ENCODE measurements at places on chromosomes 12 and 14.

GRCh38 chr12:131044760-131045381 lies 91.2 kb downstream of the ADGRD1 start:
- no peak for DNase-seq

DNA sequence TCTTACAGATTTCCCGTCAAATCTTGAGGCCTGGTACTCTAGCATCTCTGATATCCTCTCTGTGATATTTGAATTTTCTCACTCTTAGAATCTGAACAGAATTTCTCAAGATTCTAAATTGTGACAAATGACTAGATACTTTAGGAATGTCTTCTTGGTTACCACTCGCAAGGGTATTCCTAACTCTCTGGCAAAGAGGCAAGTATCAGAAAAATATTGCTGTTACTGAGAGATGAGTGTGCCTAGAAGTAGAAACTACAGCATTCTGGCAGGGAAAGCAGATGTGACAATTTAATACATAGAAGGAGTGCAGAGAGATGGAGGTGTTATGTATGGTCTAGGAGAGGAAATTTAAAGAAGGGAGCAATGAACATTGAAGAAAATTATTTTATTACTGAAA lies 467.8 kb downstream of the LRIG3 start:
- DNase-seq, result no peak

DNA sequence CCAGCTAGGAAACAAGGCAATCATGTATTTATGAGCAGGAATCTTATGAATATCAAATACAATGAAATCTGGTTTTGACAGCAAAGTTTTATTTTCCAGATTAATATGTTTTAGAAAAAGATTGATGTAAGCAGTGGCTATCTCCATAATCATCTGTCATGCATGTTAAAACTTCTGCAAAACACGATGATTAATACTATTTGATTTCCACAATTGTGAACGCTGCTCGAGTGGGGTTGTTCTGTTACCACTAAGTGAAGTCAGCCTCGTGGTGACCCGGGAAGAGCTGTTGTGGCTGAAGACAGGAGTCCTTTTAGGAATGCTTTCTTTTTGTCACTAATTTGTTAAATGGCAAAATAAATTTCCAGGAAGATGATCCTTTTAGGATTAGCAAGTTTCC lies 9.4 kb downstream of the CFAP251 start:
- DNase-seq, result no peak

DNA sequence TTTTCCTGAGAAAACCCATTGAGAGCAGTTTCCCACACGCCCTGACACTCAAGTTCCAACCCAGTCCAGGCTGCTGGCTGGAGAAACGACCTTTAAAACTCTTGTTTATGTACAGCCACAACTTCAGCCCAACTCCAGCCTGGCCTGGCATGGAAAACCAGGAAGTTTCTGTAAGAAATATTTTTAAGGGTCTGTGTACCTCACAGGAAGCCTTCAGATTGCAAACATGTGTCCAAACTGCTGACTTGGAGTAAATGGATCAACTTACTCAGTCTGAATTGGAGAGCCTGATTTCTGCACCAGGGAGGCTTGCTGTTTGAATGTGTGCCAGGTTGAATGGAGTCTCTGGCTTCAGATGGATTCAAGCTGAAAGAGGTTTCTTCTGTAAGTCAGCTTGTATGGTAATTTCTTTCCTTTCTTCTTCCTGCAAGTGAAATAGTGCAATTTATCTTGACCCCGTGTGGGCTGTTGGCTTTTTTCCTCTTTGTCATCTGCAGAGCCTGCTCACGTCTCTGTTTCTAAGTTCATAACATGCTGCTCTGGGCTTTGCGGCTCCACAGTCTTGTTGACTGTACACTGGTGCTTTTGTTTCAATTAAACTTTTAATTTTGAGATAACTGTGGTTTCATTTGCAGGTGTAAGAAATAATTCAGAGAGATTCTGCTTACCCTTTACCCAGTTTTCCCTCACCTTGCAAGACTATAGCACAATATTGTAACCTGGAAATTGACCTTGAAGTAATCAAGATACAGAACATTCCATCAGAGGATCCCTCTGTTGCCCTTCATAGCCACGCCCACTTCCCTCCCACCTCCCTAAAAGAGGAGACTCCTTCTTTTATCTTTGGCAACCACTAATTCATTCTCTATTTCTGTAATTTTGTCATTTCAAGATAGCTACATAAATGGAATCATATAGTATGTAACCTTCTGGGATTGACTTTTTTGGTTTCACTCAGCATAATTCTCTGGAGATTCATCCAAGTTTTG lies 109.7 kb upstream of the PRMT8 start:
- DNase-seq, result no peak

- DNase-seq, result no peak
These were observed 55.1 kb downstream of the TTC6 start for GRCh38 chr14:37650356-37651037.

DNA sequence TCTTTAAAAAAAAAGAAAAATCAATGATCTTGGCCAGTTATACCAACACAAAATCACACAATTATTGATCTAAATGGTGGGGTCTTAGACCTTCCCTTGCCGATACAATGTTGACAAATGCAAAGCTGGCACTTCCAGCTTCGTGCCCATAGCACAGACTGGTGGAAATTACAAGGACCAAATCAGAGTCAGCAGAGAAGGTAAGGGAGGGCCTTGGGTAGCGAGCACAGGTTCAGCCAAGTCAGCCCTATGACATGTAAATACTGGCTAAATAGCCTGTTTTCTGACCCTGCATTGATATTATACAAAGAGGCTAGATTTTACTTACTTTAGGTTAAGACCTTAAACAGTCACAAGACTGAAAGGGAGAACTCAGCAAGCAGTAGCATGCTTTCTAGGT lies 30.3 kb upstream of the WDR89 start:
- no peak for DNase-seq

- DNase-seq, result no peak
These were observed 25.8 kb upstream of the ACTN1 start for GRCh38 chr14:69004731-69005431.

DNA sequence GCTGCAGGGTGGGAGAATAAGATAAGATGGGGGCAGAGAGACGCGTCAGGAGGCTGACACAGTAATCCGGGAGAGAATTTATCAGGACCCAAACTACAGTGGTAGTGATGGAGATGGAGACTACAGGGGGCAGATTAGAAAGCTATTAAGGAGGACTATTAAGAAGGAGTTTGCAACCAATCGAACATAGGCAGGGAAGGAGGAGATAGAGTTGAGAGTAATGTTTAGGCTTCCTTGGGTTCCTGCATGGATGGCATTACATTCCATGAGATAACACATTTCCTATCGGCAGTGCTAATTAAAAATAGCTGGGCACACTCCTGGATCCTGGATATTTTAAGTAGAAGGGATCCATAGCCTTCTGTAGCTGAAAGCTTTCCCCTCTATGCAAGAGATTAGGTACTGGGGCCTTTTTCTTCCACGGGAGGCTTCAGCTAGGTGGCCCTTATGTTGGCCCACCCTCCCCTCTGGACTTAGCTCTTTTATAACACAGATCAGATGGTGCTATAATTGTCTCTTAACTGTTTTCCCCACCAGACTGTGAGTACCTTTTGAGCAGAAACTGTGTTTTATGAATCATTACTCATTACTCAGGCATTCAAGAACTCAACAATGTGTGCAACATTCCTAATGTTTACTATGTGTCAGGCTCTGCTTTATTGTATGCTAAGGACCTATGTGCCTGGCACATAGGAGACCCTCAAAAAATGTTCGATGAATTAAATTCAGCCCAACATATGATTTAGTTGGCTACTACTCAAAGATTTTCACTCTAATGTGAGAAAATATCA lies 113.0 kb downstream of the RMST start:
- no peak for DNase-seq

- DNase-seq, result no peak
These were observed 45.8 kb upstream of the P2RX7 start for GRCh38 chr12:121086781-121087295.

GRCh38 chr12:50302686-50303085 lies 19.4 kb upstream of the LIMA1 start:
- DNase-seq, result no peak

- DNase-seq, result no peak
These were observed 24.4 kb upstream of the TBX5 start for GRCh38 chr12:114430306-114430705.

- no peak for DNase-seq
These were observed 184.8 kb downstream of the PIK3C2G start for GRCh38 chr12:18446061-18446644.

GRCh38 chr14:73427516-73428264 lies 30.7 kb downstream of the NUMB start:
- no peak for DNase-seq

DNA sequence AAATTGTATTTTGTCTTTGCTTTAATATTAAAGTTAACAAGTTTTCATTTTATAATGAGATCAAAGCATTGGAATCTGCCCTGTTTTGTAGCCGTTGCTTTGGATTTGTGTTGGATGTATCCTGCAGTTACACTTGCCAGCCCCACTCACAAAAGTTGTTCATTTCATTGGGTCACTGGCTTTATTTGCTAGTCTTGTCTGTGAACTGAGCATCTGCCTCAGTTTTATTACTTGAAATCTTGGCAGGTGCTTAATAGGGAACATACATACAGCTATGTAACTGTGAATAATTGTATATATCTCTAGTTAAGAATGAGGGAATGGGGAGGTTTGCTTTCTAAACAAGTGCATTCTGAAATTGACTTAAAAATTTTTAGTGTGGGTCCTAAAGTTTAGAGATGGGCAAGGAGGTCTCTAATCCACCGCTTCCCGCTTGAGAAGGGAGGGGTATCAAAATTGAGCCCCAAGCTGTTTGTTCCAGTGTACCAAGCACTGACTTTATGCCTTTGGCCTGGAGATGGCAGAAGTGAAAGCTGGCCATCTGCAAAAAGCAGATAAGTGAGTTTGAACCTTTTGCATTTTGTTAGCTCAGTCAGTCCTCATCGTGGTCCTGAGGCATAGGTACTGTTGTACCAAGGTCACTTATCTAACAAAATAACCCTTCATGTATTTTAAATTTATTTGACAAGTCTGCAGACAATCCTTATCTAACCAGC lies 9.3 kb downstream of the EIF5 start:
- no peak for DNase-seq

GRCh38 chr14:102826161-102826560 lies 48.9 kb downstream of the TRAF3 start:
- no peak for DNase-seq

DNA sequence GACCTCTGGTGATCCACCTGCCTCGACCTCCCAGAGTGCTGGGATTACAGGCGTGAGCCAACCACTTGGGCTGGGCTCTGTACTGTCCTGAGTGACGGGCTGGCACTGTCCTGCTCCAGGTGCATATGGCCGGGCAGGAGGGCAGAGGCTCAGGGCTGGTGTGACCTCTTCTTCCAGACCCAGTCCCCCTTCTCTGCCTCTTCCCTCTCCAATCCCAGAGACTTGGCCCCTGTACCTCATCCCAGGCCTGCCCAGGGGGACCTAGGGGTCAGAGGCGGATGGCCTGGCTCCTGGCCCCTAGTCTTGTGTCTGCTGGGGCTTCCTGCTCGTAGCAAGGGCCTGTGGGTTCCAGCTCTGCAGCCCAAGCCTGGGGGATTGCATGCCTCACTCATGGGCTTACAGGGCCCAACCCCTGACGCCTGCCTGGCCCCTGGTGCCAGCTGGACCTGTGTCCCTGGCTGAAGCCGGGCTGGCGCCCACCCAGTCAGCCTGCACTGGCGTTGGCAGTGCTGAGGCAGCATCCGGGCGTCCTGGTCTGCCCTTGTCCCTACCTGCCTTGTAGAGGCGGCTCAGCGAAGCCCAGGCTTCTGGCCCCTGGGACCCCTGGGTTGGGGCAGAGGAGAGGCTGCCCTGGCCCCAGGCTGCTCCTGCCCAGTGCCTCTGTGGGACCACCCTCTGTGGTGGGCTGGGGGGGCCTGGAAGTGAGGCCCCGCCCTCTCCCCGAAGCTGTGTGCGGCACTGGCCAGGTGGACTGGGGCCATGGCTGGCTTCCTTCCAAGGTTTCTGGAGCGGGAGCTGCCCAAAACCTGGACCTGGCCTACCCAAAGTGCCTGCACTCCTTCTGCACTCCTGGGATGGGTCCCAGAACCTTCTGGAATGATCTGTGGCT lies 4.3 kb downstream of the TEDC1 start:
- peak; percentile 41 for DNase-seq

- DNase-seq, result no peak
These were observed 26.4 kb downstream of the KCNK13 start for GRCh38 chr14:90088176-90088575.

GRCh38 chr12:94390130-94390485 lies 69.6 kb downstream of the CEP83 start:
- DNase-seq, result no peak

DNA sequence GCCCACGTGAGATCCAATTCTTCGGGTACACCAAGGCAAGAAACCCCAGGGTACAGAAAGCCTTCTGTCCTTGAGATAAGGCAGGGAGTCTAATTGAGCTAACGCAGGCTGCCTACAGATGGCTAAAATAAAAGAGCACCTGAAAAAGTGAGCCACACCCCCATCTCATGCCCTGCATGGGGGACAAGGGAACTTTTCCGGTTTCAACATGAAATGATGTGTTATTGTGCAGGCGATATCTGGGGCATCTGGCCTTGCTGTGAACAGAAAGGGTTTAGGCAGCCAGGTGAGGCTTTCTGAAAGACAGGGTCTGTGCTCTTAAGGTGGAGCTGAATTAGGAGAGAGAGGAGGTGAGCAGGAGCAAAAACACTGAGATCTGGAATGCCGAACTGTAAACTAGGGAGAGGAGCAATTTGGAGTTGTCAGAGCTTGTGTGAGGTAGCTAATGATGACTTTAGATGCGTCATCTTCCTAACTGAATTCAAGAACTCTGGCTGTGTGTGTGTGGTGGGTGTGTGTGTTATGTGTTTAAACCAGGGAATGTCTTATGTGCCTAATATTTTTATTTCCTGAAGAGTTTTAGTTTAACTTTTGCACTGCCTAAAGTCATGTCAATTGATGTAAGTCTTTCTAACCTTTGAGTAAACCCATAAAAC lies 20.1 kb upstream of the LDHB start:
- no peak for DNase-seq

DNA sequence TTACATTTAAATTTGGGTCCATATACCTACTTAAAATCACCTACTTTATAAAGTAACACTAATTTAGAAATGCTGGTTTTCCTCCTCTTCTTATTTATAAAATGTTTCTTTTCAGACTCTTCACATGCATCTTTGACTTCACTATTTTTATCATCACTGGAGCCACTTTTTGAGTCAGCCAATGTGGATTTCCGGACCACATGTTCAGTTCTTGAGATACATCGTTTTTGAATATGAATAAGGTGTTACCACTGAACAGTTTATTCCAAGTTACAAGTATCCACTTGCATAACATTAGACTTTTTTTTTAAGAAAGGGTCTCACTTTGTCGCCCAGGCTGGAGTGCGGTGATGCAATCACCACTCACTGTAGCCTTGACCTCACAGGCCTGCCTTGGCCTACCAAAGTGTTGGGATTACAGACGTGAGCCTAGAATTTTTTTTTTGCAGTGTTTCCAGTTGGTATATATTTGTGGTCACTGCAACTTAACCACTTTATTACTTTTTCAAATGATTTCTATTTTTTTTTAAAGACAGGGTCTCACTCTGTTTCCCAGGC lies 5.7 kb downstream of the FNTB start:
- no peak for DNase-seq

GRCh38 chr14:52850451-52850909 lies 59.1 kb upstream of the GNPNAT1 start:
- no peak for DNase-seq
